Stimulated activated CD4-positive, alpha-beta T cell treated with anti-CD3 and anti-CD28 coated beads, Interleukin-1b, Interleukin-23, amount 100 ng/mL, for 24 hours (primary cell): ENCODE measurements at places on chromosomes 3 and 15.

- no peak for DNase-seq
These were observed 440.9 kb upstream of the CCDC54 start for GRCh38 chr3:106936337-106936736.

DNA sequence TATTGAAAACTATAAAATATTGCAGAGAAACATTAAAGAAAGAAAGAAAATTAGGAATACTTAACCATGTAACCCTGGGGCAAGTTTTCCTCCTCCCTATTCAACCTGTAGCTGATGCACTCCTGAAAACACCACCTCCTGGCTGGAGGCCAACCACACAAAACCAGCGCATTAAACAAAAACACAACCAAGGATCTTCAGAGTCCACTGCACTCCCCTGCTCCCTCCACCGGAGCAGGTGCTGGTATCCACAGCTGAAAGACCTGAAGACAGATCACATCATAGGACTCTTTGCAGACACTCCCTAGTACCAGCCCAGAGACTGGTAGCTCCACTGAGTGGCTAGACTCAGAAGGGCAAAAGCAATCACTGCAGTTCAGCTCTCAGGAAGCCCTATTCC lies 13.6 kb upstream of the ADAMTS17 start:
- no peak for DNase-seq

DNA sequence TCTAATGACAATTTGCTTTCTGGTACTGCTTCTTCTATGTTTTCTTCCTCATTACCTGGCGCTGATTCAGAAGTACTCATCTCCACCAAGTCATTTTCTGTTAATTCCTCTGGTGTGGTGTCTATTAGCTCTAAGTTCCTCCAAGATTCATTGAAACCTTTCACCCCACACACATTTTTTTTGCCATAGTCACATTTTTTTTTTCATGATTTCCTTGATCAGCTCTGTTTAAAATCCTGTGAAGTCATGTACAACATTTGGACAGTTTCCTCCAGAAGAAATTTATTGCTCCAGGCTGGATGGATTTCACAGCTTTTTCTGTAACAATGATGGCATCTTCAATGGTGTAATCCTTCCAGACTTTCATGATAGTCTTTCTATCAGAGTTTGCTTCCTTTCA lies 243.2 kb upstream of the VEPH1 start:
- DNase-seq, result no peak

DNA sequence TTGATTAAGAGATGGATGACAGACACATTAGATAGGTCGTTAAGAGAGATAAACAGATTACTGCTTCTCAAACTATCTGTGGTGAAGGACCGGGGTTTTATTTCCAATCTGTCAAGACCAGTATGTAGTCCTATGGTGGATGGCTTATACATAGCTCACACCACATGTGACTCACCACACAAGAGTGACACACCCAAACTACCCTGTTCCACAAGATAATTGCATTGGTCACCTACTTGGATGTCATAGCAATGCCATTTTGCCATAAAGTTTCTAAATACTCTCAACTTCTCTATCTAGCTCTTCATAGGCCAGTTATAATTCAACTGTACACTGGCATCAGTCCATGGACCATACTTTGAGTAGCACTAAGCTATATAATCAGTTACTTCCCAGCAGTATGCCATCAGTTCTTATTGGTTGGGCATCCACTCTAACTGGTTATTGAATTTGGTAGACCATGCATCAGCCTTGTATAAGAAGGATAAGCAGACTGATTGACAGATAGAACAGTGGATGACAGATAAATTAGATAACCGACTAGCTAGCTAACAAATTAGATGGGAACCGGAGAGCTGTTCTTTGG lies 11.6 kb downstream of the WWTR1 start:
- DNase-seq, result no peak

DNA sequence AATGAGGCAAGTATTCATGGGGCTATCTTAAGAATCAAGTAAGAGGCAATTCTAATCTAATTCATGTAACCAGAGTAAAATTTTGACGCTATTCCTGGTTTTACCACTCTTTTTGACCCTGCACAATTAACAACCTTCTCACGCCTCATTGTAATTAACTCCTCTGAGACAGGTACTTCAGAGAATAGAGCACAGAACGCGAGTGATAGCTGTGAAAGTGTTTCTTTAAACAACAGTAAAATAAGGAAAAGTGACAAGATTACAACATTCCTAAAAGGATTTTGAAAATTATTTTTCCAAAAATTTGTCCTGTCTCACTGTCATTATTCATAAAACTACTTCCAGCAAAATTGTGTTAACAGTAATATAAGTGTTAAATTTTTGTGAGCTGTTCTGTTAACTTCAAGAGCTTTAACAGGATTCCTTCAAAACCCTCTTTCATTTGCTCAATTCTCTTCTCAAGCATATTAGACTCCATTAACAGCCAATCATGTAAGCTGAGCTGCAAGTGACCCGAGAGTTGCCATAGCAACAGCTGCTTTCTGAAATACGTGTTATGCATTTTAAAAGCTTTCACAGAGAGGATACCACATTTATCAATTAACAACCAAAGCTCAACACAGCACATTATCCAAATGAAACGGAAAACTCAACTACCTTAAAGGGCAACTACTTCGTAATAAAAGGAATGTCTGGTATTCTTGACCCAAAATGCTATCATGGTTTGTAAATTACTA lies 93.1 kb downstream of the STAG1 start:
- DNase-seq, result no peak

DNA sequence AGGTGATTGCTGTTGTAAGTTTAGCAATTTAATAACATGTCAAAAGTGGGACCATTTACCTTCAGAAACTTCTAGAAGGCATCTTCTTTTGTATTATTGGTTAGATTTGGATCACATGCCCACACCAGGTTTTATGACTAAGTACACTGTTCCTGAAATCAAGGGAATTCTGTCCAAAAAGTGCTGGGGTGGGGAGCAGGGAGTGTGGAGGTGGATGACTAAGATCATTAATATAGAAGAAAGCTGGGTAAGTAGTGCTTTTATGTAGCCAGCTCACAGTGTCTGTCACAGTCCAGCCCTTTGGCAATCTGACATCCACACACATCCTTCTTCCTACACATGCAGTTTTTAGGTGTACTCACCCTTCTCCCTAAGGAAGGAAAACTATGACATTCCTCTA lies 120.0 kb downstream of the TMCO5A start:
- no peak for DNase-seq
